Daoy (cell line): ENCODE measurements at places on chromosomes 6 and 20. TPM values are rescaled to one million over a fixed set of nuclear protein-coding genes. Genes with fewer than 3 reads are reported as not detected.

Gene SIRPD
- not detected in 2 replicates for total RNA-seq

DNA sequence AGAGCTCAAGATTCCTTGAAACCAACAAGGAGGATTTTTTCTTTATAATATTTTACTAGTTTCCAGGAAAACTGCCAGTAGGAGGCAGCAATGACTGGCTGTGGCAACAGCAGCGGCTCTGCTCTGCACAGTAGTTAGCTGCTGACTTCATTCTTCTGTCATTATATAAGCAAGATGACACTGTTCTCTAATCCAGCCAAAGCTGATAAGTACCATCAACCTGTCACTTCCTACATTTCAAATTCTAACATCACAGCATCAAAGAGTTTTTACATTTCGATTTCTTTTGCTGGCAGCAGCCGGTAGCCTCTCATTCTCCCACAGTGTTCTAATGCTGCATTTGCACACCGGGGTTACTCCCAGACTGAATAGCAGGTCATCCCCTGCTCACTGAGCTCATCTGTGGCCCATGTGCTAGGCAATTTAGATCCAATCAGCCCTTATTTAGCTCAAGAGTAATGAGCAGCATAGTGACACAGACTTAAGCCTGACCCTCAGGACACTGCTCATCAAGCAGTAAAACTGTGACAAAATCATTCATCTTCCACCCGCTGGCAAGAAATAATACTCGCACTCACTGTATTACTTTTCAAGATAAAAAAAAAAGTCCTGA is 67.8 kb downstream of the MMS22L start:
- DNase-seq = peak; percentile 37

DNA sequence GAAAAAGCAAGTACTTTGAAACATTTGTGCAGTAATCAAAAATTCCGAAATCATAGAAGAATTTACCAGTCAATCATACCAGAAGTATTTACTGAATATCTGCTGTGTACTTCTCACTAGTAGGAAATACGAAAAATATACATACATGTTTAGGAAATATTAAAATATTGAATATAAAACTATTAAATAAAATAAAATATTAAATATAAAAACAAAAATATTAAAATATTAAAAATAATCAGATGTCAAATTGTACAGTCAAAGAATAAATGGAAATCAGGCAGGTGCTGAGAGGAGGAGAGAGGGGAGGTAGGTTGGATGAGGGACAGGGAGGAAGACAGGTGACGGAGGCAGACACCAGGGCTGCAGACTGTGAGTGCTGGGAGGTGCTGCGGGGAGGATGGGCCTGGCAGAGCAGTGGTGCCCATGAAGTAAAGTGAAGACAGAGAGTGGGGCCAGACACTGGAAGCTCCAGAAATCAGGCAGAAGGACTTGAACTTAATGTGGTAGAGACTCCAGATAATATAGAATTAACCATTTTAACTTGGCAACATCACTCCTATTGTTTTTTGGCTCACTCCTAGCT is 55.9 kb downstream of the PRKN start:
- DNase-seq = no peak

GRCh38 chr6:157732007-157732406 is 91.0 kb upstream of the SNX9 start:
- DNase-seq = no peak

Gene EPPIN
- total RNA-seq = not detected in 2 replicates

DNA sequence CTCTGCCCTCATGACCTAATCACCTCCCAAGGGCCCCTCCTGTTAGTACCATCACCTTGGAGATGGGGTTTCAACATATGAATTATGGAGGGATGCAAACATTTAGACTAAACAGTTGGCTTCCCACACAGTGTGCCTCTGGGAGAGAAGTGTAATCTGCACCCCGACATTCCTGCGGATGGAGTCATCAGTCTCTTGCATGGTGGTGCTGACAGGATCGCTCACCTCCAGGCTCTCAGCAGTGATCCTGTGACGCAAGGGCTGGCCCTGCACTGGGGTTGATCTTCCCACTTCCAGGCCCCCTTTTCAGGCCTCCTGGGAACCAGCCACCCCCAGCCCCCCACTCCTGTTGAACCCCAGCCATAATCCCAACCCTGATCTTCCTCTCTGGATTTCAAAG is 16.0 kb upstream of the PI16 start:
- peak; percentile 87 for DNase-seq

DNA sequence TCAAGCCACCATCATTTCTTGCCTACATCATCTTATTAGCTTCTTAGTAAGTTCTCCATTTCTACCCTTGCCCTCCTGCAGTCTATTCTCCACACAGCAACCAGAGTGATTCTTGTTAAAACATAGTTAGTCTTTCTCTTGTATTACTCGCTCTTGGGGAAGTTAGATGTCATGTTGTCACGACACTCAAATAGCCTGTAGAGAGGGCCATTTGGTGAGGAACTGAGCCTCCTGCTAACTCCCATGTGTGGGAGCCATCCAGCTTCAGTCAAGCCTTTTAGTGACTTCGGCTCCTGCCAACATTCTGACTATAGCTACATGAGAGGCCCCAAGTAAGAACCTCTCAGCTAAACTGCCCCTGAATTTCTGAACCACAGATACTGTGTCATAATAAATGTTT is 395.4 kb downstream of the CDC5L start:
- DNase-seq = no peak

Gene PI16
- total RNA-seq = 0.06 TPM in 1 of 2 replicates, not detected in the other

DNA sequence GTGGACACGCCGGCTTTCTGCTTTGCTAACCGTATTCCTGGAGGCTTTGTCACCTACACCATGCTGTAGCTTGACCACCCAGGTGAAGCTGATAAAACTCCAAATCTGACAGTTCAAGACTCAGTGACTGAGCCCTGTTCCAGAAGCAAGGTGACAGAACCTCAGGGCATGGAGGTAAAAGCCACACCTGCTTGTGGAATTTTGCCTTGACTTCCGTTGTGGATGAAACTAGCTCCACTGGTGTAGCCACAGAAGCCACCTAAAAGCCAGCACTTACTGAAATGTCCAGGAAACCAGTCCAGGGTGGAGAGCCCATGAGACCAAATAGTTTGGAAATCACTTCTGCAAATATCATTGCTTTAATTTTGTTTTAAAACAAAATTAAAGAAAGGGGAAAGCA is 11.0 kb downstream of the CST8 start:
- DNase-seq = no peak

- no peak for DNase-seq
Observed at GRCh38 chr6:41193171-41193734, 7.7 kb downstream of the TREML2 start.

Gene BMP7
- total RNA-seq = 11.5 and 12.7 TPM in 2 replicates

DNA sequence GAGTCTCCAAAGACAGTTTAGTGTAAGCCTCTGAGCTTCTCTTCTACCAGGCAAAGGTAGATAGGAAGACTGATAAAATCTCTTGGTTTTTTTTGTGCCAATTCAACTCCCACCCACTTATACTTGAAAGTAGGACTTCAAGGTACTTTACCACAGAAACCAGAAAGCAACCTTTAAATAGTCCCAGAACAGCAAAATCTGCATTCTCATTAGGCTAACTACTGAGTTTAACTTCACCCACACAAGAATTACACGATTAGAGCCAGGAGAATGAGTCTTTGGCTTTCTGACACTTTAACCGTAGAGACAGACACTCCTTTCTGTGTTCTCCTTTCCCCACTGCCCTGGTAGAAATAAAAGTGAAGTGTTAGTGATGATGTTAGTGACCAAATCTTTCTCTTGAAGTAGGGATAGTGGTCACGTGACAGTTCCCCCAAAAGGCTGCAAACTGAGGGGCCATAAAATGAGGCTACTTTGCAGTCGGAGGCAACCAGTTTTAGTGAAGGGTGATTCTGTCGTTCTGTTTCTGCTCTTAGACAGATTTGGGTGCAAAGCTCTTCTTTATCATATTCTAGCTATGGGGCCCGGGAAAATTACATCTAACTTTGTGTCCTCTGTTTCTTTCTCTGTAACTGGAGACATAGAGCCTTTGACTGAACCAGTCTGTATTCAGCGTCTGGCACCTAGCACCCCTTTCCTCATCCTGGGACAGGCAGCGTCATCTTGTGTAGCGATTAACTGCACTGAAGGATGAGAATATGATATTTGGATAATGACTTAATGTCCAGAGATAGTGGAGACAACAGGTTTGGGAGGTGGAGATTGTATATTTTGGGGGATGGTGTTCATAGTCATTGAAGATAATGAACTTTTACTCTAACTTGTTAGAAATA is 206.4 kb upstream of the CITED2 start:
- DNase-seq = no peak

DNA sequence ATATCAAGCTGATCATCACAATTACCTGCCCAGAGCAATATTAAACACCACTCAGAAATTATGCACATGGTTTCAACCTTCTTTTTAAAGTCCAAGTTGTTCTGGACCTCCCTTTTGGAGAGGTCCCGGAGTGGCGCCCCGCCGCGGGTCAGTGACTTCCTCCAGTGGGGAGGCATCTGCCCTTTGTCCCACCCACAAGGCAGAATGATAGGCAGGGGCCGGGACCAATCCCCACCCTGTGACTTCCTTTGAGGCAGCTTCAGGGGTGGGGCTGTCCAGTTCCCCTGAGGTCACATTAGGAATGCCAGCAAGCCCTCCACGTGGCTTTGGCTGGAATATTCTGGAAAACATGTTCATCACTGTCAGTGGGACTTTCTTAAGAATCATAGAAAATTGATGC is 207.0 kb downstream of the ANKRD60 start:
- no peak for DNase-seq

GRCh38 chr20:9594284-9594875 is 80.0 kb downstream of the LAMP5 start:
- no peak for DNase-seq

GRCh38 chr20:52279706-52280105 is 88.1 kb upstream of the ZFP64 start:
- DNase-seq = no peak

Gene COL11A2
- total RNA-seq = 1.6 and 5.5 TPM in 2 replicates

- no peak for DNase-seq
Observed at GRCh38 chr6:12114055-12114503, 102.0 kb downstream of the HIVEP1 start.

DNA sequence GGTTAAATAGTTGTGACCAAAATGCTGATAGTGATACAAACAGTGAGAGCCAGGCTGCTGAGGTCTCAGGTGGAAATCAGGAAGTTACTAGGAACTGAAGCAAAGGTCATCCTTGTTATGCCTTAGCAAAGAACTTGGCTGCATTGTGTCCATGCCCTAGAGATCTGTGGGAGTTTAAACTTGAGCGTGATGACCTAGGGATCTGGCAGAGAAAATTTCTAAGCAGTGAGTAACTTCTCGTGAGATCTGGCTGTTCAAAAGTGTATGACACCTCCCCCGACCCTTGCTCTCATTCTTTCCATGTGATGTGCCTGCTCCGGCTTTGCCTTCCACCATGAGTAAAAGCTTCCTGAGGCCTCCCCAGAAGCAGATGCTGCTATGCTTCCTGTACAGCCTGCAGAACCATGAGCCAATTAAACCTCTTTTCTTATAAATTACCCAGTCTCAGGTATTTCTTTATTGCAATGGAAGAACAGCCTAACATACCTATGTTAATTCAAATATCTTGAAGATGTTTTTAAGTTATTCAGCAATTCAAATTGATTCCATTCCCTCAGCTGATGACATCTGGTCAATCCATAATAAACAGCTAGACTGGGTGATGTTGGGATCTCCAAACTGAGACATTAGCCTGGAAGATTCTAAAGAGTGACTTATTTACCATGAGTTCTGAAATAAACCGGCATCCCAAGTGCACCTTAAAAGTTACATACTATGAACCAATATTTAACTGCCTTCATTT is 33.8 kb downstream of the KIF16B start:
- DNase-seq = peak; percentile 6

DNA sequence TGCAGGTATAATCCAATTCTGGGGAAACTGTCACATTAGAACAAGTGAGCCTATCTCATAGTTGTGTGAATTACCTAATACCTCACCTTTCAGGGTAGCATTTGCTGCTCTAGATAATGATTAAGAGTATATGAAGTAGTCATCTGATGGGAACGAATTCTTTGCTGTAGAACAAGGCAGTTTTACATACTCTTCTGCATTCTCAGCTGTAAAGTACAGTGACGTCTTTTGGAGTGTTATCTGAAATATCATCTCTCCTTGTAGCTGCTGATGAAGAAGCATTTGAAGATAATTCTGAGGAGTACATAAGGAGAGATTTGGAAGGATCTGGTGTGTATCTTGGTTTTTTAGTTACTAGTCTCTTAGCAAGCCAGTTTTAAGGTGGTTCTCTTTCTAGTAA is 28.4 kb downstream of the CSE1L start:
- DNase-seq = no peak

Gene ZFP57
- total RNA-seq = 0.57 TPM in 1 of 2 replicates, not detected in the other
